ENCODE measurements at places on chromosomes 3 and 15.
A peak's percentile ranks its signal among the peaks of the same experiment; 100 is the strongest.

DNA sequence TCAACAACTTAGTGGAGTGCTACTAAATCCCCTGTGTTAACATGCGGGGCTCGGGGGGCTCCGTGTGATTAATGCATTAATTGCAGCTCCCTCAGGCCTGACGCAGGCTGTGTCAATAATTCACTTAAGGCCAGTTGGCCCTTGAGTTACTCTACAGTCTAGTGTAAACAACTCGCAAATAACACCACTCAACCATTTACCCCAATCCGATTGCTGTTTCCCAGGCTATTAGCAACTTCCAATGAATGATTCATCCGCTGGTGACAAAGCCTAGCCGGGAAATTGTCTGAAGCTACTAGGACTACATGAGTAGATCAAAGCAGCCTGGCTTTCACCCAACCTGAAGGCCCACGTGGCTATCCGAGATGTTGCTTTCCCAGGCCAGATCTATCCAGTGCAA is 121.3 kb upstream of the SOX14 start:
- DNase-seq = no peak

DNA sequence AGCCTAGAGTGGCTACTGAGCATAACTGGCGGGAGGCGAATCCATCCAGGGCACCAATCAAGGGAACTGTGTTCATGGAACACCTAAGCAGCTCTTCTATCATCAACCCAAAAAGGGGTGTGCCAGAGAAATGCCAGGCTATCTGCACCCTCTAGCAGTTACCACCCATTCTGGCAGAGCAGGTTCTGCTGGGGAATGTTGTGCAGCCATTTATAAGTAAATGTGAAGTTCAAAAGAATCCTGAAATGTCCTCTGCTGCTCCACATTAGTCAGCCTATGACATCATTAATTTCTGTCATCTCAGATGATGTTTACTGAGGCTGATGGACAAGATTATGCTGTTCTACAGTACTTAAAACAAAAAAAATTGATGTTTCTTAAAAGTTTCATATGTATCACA is 7.7 kb downstream of the SKIC8 start:
- no peak for DNase-seq

- no peak for DNase-seq
Measured at GRCh38 chr3:37161351-37161750, 13.0 kb downstream of the LRRFIP2 start.

GRCh38 chr3:123098426-123099330 is 31.9 kb downstream of the PDIA5 start:
- DNase-seq = peak; percentile 58

DNA sequence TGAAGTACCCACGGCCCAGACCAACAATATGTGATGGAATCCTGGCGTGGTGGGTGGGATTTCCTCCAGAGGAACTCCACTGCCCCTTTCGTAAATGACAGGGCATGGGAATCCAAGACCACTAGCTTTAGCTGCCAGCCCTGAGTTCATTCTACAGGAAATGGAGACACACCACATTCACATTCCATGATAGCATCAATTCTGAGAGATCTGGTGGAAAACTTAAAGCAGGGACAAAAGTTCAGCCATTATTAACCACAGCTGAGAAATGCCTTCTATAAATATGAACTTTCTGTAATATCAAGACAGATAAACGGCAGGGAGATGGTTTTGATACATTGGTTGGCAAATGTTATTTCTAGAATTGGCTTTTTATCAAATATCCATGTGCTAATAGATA is 98.2 kb downstream of the FBN1 start:
- DNase-seq = peak; percentile 91

GRCh38 chr15:58146749-58147148 is 8.6 kb downstream of the AQP9 start:
- no peak for DNase-seq

- no peak for DNase-seq
Measured at GRCh38 chr3:71101014-71101413, 482.5 kb downstream of the FOXP1 start.

DNA sequence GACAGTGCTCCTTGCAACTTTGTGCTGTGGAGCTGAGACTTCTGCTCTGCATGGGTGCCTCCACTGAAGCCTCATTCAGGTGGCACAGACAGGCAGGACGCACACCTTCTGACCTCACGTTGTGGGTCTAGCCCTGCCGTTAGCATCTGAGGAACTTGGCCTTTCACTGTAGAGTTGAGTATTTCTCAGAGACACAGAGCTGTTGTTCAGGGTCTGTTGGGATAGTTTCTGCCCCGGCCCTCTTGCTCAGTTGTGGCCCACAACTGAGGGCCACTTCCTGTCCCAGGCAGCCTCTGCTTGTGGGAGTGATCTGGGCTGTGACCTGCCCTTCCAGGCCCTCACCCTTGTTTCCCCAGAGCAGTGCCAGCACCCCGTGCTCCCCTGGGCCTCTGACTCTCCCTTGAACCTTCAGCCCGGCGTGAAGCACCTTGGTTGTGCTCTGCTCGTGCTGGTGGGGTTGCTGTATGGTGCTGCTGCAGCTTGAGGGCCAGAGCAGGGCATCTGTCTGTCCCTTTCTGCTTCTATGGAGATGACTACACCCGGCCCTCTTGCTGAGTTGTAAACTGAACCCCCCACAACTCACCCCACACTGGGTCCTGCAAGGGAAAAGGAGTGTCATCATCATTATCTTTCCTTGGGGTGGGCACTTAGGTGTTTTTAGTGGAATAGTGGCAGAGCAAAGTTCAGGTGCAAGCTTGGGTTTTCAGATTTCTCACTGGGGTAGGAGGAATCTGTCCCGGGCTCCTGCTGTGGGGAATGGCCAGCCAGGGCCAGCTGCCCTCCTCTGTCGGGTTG is 11.7 kb downstream of the BAHD1 start:
- DNase-seq = no peak

- DNase-seq = peak; percentile 71
Measured at GRCh38 chr3:43531835-43532234, 90.0 kb downstream of the ANO10 start.

- DNase-seq = peak; percentile 56
Measured at GRCh38 chr3:43872301-43872700, 181.6 kb downstream of the ABHD5 start.

DNA sequence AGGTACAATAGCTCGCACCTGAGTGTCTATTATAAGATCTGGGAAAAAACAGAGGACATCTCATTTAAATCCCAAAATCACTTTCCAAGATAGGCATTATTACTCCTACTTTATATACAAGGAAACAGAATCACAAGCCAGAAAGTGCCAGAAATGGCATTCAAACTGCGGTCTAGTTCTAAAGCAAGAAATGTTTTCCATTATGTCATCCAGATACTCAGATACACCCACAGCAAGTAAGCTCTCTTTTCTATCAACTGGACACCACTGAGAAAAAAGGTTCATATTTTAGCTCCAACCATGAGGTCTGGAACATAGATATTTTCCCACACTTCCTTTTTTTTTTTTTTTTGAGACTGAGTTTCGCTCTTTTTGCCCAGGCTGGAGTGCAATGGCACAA is 8.1 kb downstream of the SLC33A1 start:
- DNase-seq = peak; percentile 28

- DNase-seq = peak; percentile 52
Measured at GRCh38 chr15:64072812-64073211, 20.8 kb downstream of the CIAO2A start.

DNA sequence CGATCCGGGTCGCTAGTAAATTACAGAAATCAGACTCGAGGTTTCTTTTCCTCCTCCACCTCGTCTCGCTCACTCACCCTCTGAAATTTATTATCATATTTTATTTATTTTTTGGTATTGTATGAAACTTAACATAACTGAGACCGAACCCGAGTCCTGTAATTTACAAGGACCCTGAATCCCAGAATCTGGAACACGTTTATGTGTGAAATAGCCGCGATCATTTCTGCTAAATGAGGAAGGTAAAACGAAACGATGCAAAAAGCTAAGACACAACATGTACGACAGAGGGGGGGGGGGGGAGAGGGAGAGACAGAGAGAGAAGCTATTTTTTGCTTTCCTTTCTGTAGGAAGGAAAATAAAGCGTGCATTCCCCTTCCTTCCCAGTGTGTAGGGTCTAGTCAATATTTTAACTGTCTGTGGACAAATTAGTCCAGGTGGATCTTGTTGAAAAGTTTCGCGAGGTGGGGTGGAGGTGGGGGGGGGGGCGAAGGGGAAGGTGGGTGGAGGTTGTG is 1.6 kb downstream of the BBX start:
- peak; percentile 30 for DNase-seq

DNA sequence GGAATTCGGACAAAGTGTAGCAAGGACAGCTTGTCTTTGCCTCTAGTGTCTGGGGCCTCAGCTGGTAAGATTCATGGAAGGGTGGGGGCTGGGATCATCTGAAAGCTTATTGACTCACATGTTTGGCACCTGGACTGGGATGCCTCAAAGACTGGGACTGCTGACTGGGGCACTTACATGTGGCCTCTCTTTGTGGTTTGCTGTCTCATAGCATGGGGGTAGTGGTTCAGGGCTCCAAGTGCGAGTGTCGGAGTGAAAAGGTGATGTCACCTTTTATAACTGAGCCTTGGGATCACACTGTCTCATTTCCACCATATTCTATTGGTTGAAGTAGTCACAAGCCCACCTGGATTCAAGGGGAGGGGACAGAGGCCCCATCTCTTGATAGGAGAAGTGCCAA is 6.8 kb downstream of the MFSD1 start:
- no peak for DNase-seq

DNA sequence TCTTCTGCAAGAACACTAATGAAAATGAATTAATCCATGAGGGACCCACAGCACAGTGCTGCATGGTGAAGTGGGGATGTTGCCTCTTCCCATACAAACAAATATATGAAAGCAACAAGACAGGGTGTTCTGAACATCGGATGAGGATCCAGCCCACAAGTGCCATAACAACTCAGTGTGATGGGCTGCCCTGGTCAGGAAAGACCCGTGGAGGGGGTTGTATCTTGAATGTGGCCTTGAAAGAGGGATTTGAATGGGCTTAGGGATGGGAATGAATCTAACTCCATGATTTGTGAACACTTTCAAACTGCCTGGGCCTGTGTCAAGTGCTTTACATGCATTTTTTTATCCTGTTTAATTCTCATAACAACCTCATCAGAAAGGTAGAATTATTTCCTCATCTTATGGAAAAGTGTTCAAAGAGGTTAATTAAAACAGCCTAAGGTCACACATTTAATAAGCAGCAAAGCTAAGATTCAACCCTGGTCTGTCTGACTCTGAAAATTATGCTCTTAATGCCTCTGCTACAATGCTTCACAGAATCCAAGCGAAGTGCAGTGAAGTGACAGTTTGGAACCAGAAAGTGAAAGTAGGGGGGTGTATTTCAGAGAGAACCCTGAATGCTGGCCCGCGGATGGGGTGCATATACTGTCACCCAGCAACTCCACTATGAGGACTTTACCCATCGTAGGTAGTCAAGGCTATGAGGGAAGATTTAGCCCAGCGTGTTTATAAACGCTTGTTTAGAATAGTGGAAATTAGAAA is 65.6 kb upstream of the HEG1 start:
- no peak for DNase-seq

- DNase-seq = no peak
Measured at GRCh38 chr3:136789976-136790375, 28.9 kb upstream of the SLC35G2 start.

DNA sequence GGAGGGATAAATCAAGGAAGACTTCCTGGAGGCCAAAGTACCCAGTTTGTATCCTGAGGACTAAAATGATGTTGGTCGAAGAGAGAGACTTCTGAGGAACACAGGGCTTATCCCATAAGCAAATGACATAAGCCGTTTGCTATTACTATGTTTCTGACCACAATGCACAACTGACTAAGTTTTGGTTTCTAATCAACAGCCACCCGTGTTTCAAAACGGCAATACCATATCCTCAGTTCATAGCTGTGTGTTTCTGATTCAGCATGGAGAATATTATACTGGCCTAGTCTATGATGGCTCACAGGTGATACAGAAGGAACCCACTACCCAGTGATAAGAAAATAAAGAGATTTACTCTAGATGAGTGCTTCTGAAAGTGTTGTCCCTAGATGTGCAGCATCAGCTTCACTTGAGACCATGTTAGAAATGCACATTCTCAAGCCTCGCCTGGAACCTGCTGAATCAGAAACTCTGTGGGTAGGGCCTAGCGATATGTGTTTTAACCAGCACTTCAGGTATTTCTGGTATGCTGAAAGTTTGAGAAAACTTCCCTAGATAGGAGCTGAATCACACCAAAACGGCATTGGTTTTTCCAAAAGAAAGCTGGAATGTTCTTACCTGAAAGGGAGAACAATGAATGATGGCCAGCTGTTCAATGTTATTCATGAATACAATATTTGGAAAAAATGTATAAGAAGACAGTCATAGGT is 639.7 kb upstream of the NR2F2 start:
- DNase-seq = no peak

DNA sequence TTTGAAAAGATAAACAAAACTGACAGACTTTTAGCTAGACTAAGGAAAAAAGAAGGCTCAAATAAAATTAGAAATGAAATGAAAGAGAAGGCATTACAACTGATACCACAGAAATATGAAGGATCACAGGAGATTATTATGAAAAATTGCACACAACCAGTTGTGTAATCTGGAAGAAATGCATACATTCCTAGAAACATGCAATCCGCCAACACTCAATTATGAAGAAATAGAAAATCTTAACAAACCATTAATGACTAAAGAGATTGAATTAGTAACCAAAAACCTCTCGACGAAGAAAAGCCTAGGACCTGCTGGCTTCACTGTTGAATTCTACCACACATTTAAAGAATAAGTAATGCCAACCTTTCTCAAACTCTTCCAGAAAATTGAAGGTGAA is 149.5 kb downstream of the SV2B start:
- no peak for DNase-seq

DNA sequence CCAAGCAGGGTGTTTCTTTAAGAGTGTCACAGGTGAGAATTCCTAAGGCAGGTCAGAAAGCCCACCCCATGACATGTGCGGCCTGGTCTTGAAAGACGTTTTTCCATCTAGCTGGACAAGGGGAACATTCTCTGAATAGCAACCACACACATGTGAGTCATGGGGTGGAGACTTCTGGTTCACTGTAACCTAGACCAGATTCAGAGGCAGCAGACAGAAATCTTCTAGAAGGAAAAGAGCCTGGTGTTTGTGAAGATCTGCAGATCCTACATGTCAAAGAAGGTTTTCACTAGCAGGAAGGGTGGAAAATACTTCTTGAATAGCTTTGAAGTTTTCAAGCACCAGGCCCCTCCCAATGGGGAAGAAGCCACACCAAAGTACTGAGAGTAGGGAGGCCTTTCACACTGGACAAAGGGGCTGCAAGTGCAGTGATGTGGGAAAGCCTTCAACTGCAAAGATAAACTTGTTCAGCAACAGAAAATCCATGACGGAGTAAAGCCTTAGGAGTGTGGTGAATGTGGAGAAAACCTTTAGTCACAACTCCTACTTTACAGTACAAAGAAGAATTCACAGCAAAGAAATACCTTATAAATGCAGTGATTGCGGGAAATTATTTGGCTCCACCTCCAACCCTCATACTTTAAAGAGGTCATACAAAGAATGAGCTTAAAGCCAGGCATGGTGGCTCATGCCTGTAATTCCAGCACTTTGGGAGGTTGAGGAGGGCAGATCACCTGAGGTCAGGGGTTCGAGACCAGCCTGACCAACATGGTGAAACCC is 17.6 kb downstream of the ADAM10 start:
- peak; percentile 67 for DNase-seq

All from lung microvascular endothelial cell (primary cell).